ENCODE measurements at places on chromosomes 12 and 14.

DNA sequence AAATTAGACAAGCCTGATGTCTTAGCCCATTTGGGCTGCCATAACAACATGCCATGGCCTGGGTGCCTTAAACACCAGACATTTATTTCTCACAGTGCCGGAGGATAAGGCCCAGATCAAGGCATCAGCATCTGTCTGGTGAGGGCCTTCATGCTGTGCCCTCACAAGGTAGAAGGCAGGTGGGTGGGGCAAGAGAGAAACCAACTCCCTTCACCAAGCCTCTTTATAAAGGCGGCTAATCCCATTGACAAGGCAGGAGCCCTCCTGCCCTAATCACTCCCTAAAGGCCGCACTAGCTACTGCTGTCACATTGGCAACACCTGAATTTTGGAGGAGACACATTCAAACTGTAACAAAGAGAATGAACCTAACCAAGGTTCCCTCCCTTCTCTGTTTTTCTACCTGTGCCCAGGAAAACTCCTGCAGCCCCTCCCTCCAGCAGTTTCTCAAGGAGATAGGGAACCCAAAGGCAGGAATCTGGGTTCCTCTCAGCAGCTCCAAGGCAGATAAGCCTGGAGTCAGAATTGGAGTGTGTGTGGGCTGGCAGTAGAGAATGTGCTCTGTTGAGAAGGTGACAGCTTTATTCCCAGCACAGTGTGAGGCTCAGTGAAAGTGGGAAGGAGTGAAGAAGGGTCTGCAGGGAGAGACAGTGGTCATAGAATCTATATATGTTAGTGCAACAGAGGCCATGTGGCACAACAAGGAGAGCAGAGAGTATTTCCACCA, 21.7 kb upstream of the GPATCH2L start:
- no peak for DNase-seq

DNA sequence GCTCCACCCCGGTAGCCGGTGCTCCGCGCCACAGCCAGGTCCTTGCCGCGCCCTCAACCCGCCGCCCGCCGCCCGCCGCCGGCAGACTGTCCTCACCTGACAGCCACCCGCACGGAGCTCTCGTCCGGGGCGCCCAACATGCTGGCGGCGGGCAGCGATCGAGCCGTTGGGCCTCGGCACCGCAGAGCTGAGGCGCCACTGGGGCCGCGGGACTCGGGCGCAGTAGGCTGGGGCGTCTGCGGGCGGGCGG, 164 bp downstream of the KIF21A start:
- DNase-seq, result no peak

DNA sequence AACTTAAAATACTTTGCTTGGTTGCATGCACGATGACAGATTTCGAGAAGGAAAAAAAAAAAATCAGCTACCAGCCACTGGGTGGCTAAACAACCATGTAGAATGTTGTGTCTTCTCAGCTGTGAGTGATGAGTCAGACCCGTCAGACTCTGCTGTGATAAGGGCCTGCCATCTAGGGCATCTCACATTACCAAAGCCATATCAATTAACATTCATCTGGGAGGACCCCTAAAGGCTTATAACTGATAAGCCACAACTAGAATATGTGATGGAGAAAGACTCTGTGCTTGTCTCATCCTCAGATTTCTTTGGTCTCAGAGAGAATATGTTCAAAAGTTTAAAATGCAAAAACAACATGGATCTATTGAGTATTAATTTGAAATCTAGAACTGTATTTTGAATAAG, 111.5 kb downstream of the PAX9 start:
- DNase-seq, result no peak

DNA sequence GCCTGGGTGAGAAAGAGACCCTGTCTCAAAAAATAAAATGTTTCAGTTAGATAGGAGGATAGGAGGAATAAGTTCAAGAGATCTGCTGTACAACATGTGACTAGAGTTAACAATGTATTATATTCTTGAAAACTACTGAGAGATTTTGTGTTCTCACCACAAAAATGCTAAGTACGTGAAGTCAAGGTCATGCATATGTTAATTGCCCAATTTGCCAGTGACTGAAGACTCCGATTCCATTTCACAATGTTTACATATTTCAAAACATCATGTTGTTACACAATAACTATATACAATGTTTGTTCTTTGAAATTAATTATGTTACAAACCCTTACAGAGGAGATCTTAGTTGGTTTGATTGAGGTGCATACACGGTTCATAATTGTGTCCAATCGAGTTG, 52.1 kb downstream of the SLC15A4 start:
- no peak for DNase-seq

- DNase-seq, result peak; percentile 72
Measured at GRCh38 chr14:77554207-77554606, 55.6 kb upstream of the ISM2 start.

- DNase-seq, result no peak
Measured at GRCh38 chr12:28828318-28828717, 320.8 kb upstream of the FAR2 start.

GRCh38 chr12:57066245-57066644, 12.3 kb downstream of the NEMP1 start:
- DNase-seq, result no peak

DNA sequence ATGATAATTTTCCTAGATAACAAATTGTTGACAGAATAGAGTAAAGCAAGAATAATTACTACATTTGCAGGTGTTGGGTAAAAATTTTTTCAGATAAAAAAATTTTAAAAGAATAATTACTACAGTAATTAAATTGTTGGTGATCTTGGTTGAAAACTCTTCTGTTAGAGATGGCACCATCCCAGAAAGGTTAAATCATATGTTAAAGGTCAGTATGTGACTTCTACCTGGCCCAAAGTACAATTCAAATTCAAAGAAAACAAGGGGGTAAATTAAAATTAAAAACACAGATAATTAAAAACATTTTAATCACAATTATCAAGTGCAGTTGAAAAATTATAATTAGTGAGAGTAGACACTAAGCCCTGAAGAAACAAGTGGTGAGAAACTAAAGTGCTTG, 18.1 kb upstream of the PIK3C2G start:
- DNase-seq, result no peak

- DNase-seq, result no peak
Measured at GRCh38 chr12:114450515-114451300, 44.8 kb upstream of the TBX5 start.

DNA sequence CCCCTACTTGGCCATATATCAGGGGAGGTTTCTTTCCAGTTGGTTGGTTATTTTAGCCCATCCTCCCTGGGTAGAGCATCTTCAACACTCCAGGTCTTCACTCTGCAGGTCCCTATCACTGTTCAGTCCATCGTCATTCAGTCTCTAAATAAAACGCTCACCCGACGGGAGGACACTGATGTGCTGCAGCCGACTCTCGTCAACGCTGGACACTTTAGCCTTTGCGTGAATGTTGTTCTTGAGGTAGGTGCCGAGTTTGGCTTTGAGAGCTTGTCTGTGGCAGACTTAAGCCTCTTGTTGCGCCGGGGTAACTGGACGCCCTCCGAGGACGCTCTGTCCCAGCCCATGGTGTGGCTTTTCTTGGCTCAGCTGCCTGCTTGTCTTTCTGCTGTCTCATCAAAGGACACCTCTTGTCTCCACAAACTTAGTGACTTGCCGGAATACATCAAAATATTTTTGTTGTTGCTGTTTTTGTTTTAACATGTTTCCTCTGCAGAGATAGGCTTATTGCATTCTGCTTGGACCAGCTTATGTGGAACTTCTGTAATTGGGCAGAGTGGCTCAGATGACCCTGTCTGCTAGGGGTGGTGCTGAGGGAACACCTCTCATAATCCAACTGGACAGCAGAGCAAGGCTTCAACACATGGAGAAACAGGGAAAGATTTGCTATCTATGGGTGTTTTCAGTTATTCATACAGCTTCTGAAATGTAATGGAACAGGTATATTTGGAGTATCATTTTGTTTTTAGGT, 26.5 kb downstream of the TCTN1 start:
- no peak for DNase-seq

DNA sequence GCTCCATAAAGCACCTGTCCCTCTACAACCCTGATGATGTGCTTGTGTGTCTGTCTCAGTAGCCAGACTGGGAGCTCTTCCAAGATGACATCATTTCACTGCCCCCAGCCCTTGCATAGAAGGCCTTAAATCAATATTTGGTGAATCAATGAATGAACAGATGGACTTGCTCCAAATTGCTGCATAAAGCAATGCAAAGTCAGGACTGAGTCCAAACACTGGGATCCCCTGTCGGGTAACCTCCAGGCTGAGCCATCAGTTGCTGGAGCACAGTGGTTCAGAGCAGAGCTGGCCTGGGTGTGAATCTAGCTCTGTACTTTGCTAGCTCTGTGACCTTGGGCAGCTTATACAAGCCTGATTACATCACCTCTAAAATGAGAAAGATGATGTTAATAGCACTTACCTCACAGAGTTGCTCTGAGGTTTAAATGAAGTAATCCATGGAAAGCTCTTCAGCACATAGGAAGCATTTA, 120.3 kb upstream of the VASH1 start:
- DNase-seq, result no peak

DNA sequence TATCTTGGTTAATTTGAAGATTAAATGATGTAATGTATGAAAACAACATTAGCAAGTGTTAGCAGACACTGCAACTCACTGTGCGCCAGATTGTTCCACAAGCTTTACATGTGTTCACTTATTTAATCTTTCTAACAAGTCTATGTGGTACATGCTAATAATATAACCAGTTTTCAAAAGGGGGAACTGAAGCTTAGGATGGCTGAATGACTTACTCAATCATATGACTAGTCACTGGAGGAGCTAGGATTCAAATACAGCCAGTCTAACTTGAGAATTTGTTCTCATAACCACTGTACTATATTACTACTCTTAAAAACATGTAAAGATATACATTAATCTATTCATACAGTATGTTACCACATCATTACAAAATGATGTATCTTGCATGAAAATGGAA, 60.5 kb upstream of the LRIG3 start:
- no peak for DNase-seq

GRCh38 chr12:100197486-100197885, 3.1 kb upstream of the ACTR6 start:
- no peak for DNase-seq

- DNase-seq, result no peak
Measured at GRCh38 chr12:104222976-104223375, 7.4 kb downstream of the TXNRD1 start.

- no peak for DNase-seq
Measured at GRCh38 chr12:71591601-71592000, 72.0 kb downstream of the ZFC3H1 start.

GRCh38 chr12:2904260-2904659, 13.6 kb downstream of the TULP3 start:
- no peak for DNase-seq

DNA sequence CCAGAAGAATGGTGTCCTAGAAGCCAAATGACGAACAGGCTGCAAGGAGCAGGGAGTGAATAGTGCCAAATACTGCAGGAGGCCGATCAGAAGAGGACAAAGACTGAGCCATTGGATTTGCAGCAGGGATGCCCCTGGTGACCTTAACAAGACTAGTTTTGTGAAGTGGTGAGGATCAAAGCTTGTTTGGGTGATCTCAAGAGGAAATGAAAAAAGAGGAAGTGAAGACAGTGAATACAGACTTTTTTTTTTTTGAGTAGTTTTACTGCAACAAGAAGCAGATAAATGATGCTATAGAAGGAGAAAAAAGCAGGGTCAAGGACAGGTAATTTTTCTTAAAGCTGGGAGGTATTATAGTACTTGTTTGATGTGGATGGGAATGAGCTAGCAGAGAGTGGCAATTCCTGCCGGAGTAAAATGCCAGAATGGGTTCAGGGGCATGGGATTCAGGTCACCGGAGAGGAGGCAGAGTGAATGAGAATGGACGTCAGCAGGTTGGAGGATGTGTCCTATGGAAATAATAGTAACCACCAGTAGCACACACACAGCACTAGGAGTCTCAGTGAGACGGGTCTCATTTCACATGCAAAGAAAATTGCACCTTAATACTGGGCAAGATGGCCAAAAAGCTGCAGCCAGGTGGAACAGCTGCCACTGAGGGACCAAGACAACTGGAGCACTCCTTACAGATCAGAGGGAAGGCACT, 345.8 kb upstream of the CCDC196 start:
- DNase-seq, result no peak

DNA sequence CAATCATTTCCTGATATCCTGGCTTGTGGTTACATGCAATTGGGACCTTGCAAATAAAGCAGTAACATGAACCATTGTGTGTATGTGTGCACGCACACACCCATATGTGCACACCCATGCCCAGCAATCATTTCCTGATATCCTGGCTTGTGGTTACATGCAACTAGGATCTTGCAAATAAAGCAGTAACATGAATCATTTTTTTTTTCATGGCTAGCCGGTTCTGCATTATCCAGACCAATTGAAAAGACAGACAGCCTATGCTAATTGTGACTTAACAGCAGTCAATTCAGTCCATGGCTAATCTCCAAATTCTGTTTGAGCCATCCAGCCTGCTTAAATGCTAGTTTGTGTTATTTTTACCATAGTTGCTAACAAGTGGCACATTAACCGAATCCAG, 134.3 kb downstream of the TTC7B start:
- DNase-seq, result no peak

GRCh38 chr12:125454786-125455480, 389.7 kb downstream of the AACS start:
- DNase-seq, result no peak

GRCh38 chr12:108516511-108517275, 1.6 kb downstream of the FICD start:
- no peak for DNase-seq

DNA sequence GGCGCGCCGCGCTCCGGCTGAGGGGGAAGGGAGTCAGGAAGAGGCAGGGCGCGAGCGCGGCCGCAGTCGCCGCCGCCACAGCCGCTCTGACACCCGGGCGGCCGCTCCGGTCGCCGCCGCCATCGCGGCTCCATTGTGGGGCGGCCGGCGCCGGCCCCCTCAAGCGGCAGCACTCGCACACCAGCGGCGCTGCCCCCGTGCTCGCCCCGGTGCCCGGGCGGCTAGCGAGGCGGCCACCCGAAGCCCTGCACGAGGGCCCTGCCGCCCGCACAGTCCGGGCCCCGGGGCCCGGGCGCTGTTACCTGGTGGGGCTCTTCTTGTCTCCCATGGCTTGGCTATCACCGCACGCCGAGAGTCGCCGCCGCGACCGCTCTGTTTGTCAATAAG, 202 bp downstream of the YAF2 start:
- no peak for DNase-seq

GRCh38 chr12:12019881-12020280, 50.9 kb upstream of the BCL2L14 start:
- DNase-seq, result no peak

GRCh38 chr12:123471374-123472068, 13.6 kb downstream of the SNRNP35 start:
- DNase-seq, result no peak

DNA sequence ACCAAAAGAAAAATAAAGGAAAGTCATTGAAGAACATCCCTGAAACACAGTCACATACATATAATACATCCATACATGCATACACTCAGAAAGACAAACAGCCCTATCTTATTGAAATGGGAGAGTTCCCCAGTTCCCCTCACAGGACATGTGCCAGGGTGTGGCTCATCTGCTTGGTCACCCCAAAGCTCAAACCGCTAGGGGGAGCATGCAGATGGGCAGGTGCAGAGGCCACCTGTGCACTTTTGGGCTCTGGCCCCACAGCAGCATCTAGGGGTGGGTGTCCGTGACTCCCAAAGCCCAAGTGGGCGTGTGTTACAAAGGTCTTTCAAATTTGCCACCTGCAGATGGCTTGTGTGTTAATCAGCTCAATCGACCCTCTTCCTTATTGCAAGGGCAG, 75.2 kb downstream of the CMAS start:
- DNase-seq, result peak; percentile 70

GRCh38 chr12:21946983-21947382, 5.8 kb upstream of the ABCC9 start:
- DNase-seq, result no peak
